ENCODE measurements at places on chromosomes 3 and 15.
A peak's percentile ranks its signal among the peaks of the same experiment; 100 is the strongest.

DNA sequence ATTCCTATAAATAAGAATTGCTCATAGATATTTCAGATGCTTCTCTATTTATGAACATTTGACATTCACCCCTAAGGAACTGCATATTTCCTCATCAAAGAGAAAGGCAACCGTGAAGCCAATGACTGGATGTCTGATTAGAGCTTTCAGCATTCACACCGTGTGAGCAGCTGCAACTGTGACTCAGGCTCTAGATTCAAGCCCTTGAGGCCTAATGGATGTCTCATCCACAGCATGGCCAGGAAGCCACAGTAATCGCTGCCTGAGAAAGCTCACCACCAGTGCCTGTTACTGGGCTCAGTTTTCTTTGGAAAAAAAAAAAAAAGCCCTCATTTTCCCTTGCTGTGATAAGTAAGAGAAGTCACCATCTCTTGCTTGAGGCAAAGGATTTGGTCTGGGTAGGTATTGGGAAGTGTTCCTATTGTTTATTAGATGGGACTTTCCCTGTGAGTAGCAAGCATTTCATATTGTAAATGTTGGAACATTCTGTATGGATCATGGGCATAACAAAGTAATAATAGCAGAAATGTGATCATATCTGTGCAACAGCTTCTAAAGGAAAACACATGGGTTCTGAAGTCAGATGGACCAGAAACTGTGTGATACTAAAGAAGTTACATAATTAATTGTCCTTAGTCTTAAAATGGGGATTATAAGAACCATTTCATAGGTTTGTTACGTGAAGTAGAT lies 783.7 kb downstream of the AGBL1 start:
- DNase-seq = no peak

- DNase-seq = no peak
Measured at GRCh38 chr3:45817831-45818522, 21.6 kb upstream of the SLC6A20 start.

DNA sequence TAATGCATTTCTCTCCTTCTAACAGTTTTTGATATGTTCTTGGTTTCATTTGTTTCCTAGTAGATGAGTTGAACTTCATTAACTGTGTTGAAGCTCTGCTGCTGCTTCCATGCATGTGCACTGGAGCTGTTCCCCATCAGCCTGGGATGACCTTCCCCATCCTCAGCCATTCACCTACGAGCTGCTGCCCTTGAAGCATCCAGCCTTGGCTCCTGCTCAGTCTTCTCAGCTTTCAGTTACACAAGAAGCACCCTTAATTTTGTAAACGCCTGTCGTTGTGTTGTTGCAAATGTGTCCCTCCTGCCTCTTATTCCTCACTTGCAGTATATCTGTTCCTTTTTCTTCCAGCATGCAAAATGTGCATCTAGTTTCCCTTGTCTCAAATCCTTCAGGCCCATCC lies 8.5 kb upstream of the ZXDC start:
- DNase-seq = no peak

GRCh38 chr3:68996356-68996995 lies 17.0 kb downstream of the EOGT start:
- DNase-seq = no peak

- no peak for DNase-seq
Measured at GRCh38 chr15:69755551-69756310, 303.1 kb downstream of the RPLP1 start.

GRCh38 chr3:17234382-17234781 lies 349.6 kb downstream of the PLCL2 start:
- no peak for DNase-seq

- peak; percentile 80 for DNase-seq
Measured at GRCh38 chr3:48435774-48436476, 4.0 kb downstream of the CCDC51 start.

- DNase-seq = no peak
Measured at GRCh38 chr15:51936105-51936478, 35.5 kb downstream of the LEO1 start.

GRCh38 chr15:48233246-48233645 lies 27.1 kb downstream of the SLC12A1 start:
- DNase-seq = no peak

- DNase-seq = peak; percentile 39
Measured at GRCh38 chr3:13884851-13885703, 5.2 kb upstream of the WNT7A start.

- no peak for DNase-seq
Measured at GRCh38 chr3:126121632-126122031, 37.7 kb upstream of the SLC41A3 start.

DNA sequence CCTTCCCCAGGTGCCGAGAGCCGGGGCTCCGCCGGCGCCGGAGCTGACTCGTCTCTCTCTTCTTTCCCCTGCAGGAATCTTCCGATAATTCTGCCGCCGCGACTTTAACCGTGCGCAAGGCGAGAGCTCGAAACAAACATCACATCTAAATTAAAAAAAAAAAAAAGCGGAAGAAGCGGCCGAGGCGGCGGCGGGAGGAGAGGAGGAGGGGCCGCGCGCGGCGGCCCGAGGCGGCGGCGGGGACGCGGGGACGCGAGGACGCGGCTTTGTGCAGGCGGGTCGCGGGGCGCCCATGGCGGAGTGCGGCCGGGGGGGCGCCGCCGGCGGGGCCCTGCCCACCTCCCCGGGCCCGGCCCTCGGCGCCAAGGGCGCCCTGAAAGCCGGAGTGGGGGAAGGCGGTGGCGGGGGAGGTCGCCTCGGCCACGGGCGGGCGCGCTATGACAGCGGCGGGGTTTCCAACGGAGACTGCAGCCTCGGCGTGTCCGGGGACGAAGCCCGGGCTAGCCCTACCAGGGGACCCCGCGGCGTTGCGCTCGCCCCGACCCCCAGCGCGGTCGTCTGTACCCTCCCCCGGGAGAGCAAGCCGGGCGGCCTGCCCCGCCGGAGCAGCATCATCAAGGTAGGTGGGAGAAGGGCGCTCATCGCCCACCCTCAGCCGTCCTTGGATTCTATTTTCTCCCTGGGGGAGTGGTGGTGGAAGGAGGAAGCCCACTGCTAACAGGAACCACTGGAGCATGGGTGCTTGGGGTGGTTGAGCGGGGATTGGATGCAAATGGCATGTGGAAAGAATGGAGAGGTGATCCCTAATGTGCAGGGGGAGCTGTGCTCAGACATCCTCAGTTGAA lies at the start of gene PLCL2:
Gene PLCL2 (plus strand): TSS at position 208 of the 845 bp plus-strand sequence. CDS start 85 bp downstream, at position 293.
- no peak for DNase-seq

DNA sequence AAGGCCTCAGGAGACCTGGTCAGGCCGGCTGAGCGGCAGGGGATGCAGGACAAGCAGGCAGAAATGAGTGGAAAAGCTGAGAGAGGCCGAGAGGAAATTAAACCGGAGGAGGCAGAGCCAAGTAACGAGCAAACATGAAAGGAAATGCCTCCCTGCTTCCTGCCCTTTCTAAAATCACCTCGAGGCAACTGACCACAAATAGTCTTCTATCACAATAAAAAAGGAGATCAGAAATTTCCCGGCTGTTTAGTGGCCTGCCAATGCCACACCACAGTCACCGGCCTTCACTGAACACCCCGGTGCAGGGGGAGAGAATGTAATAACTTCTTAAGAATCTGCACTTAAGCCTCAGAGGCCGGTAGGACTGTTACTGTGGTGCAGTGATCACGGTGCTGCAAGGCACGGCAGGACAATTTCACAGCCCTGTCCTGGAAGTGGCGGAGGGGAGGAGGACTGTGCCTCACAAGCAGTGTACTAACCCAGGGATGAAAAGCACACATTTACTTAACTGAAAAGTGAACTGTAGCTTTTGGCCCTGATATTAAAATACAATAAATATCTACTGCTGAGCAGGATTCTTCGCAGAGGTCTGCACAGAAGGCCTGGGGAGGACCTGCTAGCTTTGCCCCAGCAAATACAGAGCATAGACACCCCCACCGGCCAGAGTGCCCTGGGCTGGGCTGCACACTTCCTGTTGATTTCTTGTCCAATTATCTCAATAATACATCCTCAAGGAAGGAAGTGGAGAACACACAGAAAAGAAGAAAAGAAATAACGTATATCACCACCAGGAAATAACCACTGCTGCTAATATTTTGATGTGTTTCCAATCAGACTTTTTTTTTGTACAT lies 183.5 kb upstream of the NSMCE3 start:
- DNase-seq = no peak

- DNase-seq = no peak
Measured at GRCh38 chr15:31387479-31388118, 61.0 kb downstream of the KLF13 start.

DNA sequence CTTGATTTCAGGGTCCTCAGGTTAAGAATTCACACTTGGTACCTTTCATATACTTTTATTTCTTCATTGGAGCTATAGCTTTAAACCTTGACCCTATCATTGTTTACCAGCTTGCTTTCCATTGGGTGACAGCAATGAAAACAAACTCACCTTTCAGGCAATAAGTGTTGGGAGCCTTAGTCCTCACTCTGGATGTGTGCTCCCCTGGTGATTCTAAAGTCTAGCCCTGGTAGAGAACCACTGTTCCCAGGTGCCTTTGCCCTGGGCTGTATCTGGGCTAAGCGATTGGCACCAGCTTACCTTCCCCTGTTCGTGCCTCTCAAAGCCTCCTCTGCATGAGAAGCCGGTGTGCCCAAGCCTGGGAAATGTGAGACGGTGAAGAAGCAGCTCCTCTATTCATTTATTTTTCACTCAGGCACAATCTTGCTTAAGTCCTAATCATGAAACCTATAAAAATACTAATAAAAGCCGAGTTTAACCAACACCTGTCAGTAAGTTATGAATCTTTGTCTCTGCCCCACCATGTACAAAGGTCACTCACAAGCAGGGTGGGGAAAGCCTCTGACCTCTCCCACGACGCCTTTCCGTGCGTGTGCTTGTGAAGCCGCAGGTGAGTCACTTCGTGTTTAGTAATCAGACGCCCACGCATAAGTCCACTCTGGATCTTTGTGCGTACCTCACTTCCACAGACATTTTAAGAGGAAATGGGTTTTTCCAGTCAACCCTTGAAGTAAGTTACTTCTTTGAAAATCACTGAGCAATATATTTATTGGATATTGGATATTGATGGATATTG lies 12.8 kb upstream of the ARRDC4 start:
- no peak for DNase-seq

DNA sequence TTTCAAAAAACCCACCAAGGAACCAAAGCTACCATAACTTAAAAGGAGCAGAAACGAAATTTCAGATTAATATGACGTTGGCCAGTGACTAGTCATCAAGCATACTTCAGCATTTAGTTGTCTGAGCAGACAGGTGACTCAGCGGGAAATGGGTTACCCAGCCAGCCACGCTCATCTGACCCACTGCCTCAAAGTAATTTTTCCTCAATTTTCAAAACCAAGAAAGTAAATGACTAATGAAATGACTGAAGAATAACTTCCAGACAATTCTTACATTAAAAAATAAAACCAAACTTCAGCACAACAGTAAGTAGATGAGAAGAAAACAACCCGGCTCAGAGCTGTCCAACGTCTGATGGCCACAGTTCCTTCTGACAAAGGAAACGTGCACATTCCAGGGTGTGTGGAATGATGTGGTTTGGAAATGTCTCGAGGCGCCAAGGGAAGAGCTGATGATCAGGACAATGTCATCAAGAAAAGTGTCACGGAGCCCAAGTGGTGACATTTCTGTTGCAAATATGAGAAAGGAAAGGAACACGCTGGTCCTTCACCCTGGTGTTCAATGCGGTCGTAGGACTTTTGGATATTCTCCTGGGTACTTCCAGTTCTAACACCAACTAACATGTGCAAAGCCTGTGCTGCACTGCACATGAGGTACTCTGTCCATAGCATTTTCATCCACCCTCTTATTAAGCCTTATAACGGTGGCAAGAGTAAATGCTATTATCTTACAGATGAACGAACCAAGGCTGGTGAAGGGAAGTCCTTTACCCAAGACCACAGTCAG lies 79.1 kb downstream of the FOXP1 start:
- no peak for DNase-seq

DNA sequence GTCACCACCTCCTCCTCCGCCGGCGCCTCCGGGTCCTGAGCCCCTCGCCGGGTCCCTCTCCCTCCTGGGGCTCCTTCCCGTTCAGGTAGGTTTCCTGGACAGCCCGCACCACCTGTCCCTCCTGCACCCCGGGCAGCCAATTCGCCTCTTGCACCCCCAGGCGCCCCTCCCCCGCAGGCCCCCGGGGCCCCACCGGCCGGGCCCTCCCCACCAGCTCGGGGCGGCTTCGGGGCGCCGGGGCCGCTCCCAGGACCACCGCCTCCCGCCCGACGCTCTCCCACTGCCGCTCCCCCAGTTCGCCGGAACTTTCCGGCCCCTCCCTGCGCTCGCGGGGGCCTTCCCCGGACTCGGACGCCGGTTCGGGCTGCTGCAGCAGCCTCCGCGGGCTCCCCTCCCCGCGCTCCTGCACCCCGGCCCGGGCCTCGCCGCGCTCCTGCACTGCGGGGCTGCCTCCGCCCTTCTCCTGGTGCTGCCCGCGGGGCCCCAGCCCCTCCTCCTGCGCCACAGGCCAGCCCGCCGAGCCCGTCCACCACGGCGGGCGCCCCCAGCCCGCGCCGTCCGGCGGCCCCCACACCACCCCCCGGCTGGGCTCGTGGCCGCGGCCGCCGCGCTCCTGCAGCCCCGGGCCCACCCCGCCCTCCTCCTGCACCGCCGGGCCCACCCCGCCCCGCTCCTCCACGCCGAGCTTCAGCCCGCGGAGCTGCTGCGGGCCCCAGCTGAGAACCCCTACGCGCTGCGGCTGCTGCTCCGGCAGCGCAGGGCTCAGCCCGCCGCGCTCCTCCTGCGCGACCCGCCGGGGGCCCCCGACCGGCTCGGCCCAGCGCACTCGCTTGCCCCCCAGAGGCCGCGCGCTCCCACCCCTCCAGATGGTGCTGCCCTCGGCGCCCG lies 587 bp upstream of the TNK2 start:
- DNase-seq = no peak

DNA sequence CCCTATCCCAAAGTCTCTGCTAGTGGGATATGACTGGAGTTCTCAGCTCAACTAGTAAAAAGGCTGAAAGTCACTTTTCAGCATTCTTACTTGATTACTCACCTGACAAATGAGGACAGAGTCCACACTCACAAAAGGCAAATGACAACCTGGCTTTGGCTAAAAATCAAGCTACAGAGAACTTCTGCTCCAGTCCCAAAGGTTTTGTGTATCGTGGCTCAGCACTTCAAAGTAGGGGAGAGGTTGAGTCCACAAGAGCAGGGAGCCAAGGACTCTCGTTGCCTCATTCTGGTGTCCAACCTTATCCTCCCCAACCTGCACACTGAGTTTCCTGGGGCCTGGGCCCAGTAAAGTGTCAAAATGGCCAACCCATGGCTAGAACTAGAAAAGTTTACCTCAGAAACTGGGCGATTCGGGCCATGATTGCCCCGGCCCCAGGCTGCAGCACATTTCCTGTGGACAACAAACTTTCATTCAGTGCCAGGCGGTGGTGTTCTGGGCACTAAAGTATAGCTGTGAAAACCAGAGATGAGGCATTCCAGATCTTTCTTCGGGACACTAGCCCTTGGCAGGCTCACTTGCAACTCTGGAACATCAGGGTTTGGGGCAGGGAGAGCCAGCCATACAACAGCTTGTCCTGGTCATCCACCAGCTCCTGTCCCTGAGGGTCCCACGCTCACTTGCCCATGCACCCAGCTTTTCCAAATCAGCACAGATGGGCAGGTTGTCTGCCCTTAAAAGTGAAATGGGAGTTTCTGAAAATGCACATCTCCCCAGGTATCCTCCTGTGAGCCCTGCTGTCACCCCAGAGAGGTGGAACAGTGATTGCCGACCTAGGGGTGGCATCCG lies 3.1 kb downstream of the ACAA1 start:
- DNase-seq = no peak
